ENCODE measurements at places on chromosomes 11 and 22. TPM values are rescaled to one million over a fixed set of nuclear protein-coding genes. Genes with fewer than 3 reads are reported as not detected.

The PDE2A gene
- total RNA-seq, result 2.9 TPM

DNA sequence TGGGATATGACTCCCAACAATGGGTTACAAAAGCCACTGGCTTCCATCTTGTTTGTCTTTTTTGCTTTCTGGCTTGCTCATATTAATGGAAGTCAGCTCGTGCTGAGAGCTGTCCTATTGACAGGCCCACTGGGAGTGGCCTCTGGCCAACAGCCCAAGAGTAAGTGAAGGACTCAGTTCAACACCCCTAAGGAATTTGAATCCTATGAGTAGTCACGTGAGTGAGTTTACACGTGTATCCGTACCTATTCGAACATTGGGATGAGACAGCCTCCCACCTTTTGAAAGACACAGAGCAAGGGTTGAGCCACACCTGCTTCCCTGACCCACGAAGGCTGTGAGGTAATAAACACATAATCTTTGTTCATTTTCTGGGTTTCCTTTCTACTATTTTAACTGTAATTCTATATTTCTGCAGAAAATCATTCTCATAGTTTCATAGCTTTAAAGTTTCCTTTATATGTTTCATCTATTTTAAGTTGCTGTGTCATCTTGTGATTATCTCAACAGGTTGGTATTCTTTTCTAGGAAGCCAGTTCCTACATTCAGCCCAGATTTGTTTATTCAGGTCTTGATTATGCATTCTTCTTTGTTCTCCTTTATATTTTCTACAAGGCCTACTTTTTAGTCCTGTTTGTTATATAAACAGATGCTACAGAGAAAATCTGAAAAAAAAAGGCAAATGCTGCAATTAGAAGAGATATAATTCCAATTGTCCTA is 802.3 kb downstream of the CNTN5 start:
- H3K4me1 ChIP-seq, result no peaks in the 10 kb centered on the region
- H3K36me3 ChIP-seq, result no peaks in the 10 kb centered on the region
- no peaks in the 10 kb centered on the region for H3K27me3 ChIP-seq
- no peak for DNase-seq

DNA sequence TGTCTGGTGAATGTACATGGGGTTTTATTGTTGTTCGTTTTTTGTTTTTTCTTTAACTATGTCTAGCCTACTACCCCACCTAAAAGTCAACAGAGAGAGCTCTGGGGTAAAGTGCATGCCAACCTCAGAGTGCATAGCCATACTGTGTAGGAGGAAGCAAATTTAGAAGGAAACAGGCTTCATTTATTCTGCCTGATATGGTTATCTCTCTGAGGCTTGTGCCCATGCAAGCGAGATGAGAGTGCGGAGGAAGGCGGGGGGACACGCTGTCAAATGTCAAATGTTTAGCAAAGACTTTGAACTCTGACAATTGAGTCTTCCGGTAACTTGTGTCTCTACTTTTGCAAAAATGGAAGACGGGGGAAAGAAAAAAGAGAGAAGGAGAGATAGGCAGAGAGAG is 295.5 kb downstream of the ETS1 start:
- peaks cover 80% of the 10 kb centered on the region for H3K4me1 ChIP-seq
- no peaks in the 10 kb centered on the region for H3K36me3 ChIP-seq
- no peaks in the 10 kb centered on the region for H3K27me3 ChIP-seq
- DNase-seq, result peak; percentile 76
- H3K27ac ChIP-seq, result peak overlapping the region; percentile 94

DNA sequence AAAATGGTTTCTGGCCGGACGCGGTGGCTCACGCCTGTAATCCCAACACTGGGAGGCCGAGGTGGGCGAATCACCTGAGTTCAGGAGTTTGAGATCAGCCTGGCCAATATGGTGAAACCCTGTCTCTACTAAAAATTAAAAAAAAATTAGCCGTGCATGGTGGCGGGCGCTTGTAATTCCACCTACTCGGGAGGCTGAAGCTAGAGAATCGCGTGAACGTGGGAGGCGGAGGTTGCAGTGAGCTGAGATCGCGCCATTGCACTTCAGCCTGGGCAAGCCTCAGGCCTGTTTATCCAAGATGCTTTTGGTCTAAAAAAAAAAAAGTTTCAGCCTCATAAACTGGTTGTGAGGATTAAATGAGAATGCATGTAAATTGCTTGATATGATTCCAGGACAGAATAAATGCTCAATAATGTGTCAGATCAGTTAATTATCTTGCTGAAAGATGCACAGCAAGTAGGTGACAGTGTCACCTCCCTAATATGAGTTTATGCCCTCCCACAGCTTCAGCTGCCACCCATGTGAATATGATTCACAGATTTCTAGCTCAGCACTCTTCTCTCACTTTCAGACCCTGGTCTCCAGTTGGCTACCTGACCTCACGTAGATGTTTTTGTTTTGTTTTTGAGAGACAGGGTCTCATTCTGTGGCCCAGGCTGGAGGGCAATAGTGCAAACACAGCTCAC is 1.1 kb upstream of the ALG8 start:
- H3K27me3 ChIP-seq, result no peaks in the 10 kb centered on the region
- no peak for DNase-seq
- H3K27ac ChIP-seq, result no peak overlapping the region
- H3K4me1 ChIP-seq, result peaks cover 25% of the 10 kb centered on the region

The KLHL35 gene
- 0.39 TPM for total RNA-seq
